ENCODE measurements at places on chromosomes 5 and 9. TPM values are rescaled to one million over a fixed set of nuclear protein-coding genes. Genes with fewer than 3 reads are reported as not detected.

DNA sequence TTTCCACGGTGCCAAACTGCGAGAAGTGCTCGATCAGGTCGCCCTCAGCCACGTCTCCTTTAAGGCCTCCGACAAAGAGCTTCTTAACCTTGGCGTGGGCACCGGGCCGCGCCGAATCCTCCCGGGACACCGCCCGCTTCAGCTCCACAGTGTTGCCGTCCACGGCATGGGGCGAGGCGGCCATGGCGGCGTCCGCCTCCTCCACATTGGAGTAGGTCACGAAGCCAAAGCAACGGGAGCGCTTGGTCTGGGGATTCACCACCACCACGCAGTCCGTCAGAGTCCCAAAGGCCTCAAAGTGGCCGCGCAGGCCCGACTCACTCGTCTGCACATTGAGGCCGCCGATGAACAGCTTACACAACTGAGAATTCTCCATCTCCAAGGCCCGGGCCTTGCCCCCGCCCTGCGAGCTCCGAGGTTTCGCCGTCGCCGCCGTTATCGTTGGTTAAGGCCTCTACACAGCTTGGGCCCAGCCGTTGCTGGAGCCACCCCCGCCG is 424 bp downstream of the HNRNPA0 start:
- DNase-seq, result peak; percentile 66

DNA sequence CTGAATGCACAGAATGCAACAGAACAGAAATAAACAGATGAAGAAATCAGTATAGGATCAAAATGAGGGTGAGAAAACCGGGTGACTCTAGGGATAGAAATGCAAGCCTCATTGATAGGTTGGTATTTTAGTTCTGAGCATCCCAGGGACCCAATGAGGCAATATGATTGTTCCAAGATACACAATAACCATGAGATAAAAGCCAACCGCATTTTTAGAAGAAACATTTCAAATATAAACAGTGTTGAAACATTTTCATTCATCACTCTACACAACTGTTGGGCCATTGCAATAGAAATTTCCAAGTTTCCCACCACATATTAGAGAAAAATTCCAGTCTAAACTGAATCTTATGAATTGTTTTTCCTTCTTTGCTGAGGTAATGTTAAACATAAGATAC is 452.3 kb upstream of the PTGER4 start:
- no peak for DNase-seq

- DNase-seq, result peak; percentile 88
Observed at GRCh38 chr5:172932313-172933017, 26.8 kb upstream of the RPL26L1 start.

GRCh38 chr9:136550439-136551289 is 4.8 kb upstream of the NOTCH1 start:
- no peak for DNase-seq

- no peak for DNase-seq
Observed at GRCh38 chr9:7591501-7591900, 208.1 kb downstream of the DMAC1 start.

DNA sequence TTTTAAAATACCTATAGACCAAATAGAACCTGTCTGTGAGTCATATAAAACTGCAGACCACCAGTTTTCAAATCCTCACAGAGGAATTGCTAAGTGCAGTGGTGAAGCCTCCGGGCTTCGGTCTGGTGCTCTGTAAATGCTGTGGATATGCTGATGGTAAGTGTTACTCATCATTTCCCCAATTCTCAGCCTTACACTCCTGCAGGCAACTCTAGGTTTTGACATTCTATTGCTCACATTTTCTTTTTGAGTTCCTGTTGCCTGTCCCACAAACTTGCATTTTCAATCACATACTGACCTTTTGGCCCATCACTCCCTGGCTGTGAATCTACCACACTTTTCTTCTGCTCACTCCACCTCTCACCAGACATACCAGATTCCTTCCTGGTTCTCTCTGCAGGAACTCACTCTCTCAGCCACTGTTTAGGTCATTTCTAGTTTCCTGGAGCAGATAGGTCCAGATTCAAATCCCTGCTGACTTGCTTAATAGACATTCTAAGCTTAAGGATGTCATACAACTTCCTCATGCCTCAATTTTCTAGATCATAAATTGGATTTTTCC is 192.9 kb downstream of the RAB3C start:
- DNase-seq, result no peak

DNA sequence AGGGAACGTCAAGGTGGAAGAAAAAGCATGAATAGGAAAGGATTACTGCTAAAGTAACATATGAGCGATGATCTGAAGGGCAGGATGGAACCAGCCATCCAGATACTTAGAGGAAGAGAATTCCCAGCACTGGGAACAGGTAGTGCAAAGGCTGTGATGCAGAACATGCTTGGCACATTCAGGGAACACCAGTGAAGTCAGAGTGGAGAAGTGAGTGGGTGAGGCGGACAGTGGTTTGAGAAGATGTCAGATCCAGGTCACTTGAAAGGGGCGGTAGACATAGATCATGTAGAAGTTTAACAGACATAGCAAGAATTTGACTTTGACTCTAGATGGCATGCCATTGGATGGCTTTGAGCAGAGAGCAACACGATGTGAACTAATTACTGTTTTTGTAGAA is 374.2 kb downstream of the PDE4D start:
- DNase-seq, result no peak

DNA sequence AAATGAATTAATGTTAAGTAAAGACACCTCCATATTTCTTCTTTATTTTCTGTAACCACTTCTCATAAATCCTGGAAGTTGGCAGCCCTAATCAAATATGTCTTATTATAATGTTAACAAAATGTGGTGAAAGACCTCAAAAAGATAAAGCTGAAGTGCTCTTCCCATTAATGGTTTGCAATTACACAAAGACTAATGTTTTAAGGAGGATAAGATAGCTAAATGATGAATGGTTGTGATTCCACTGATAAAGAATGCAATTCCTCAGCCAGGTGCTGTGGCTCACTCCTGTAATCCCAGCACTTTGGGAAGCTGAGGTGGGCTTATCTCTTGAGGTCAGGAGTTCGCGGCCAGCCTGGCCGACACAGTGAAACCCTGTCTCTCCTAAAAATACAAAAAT is 125.8 kb upstream of the SNX2 start:
- no peak for DNase-seq

DNA sequence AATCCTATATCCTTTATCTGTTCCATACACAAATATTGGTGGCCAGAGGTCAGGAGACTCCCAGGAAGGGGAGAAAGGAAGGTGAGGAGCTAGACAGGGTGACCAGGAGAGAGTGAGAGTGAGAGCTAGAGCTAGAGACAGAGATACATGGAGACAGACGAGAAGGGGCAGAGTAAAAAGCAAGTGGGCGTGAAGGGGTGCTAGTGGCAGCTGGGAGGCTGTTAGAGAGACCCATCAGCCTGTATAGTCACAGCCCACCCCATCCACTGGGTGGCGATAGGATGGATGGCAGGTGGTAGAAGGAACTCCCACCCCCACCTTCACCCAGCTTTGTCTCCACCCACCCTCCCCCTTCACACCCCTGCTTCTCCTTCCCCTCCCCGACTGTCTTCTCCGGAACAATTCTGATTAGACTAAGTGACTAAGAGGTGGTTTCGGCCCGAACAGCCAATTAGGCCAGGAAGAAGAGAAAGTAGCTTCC is 32.8 kb downstream of the PCDH1 start:
- DNase-seq, result no peak

GRCh38 chr9:13361076-13361475 is 81.6 kb upstream of the MPDZ start:
- no peak for DNase-seq

DNA sequence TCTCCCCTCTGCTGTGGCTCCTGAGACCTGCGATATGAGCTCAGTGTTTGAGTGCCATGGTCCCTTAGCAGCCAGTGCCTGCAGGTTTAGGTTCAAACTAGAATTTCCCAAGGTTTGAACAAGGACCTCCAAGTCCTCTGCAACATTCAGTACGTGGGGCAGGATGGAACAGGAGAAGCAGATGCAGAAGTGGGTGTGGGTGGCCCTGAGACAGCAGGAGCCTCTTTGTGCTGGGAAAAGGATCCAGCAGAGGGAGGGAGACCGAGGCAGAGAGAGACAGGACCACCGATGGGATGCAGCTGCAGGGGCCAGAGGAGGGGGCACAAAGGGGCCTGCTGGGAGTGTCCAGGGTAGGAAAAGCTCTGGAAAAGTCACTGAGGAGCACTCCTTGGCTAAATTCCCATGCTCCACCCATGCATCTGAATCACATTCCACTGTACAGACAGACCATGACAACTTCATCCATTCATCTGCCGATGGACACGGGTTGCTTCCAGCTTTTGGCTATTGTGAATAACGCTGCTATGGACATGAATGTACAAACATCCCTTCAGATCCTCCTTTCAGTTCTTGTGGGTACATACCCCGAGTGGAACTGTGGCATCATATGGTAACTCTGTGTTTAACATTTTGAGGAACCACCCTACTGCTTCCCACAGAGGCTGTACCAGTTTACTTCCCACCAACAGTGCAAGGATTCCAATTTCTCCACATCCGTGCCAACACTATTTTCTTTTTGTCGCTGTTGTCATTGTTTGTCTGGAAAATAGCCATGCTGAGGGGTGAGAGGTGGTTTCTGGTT is 26.7 kb upstream of the SUSD3 start:
- no peak for DNase-seq

DNA sequence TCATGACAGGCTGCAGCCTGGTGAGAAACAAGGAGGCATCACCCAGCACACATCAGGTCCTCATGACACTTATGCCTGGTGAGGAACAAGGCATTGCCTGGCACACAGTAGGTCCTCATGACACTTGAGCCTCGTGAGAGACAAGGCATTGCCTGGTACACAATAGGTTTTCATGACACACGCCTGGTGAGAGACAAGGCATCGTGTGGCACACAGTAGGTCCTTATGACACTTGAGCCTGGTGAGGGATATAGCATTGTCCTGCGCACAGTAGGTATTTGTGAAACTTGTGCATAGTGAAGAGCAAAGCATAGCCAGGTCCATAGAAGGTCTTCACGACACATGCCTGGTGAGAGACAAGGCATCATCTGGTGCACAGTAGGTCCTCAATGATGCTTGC is 23.5 kb downstream of the WHRN start:
- no peak for DNase-seq

GRCh38 chr9:98173181-98173580 is 19.3 kb downstream of the CORO2A start:
- no peak for DNase-seq

DNA sequence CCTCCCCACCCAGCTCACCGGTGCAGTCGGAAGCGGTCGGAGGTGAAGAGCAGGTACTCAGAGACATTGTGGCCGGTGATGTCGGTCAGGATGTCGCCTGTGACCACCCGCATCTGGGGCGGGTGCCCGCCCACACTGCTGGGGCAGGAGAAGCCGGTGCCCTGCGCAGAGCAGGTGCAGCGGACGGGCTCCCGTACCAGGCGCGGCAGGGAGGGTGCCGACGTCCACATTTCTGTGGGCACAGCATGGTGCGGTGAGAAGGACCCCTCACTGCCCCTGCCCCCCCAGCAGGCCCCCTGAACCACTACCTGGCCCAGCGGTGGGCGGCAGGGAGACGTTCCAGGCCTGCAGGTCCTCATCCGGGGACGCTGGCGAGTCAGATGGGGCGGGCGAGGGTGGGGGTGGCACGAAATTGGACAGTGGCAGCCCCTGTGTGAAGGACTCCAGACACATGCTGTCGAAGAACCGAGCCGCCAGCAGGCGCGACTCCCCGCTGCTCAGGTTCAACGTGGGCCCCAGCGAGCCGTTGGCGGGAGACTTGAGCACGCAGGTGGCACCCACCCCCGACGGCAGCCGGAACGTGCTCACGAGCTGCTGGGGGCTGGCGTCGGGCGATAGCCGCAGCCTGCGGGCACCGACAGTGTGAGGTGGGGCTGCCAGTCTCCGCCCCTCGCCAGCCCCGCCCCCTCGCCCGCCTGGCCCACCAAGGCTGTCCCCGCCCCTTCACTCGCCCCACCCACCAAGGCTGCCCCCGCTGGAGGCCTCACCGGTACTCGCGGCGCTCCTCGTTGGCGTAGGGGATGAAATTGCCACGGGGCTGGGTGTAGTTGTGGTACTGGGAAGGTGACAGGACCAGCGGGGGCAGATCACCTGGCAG is 15.1 kb downstream of the ABCA2 start:
- DNase-seq, result no peak

Gene IL13
- not detected for total RNA-seq

Gene GRIA1
- 0.43 TPM for total RNA-seq

Gene KLF4
- total RNA-seq, result 40.1 TPM

Gene TRIM23
- 18.5 TPM for total RNA-seq

Gene PCAT7
- not detected for total RNA-seq

Gene PDCD1LG2
- total RNA-seq, result 2.3 TPM

Gene SLC46A2
- not detected for total RNA-seq

Gene INSL4
- total RNA-seq, result not detected

Gene PDE6A
- 0.06 TPM for total RNA-seq

Gene IRX1
- total RNA-seq, result not detected
